ENCODE measurements at places on chromosomes 3 and 15. TPM values are rescaled to one million over a fixed set of nuclear protein-coding genes. Genes with fewer than 3 reads are reported as not detected.

ACKR2 gene
- 0.41 TPM for total RNA-seq

SERINC4 gene
- total RNA-seq = not detected

P2RY12 gene
- total RNA-seq = 0.18 TPM

SKOR1 gene
- total RNA-seq = 0.08 TPM

TERC gene
- total RNA-seq = 124 TPM

- DNase-seq = no peak
Measured at GRCh38 chr3:106819440-106819839, 557.8 kb upstream of the CCDC54 start.

GRCh38 chr3:96959474-96959873 lies 145.1 kb downstream of the EPHA6 start:
- no peak for DNase-seq

GRCh38 chr3:15923640-15924405 lies 126.0 kb upstream of the ANKRD28 start:
- DNase-seq = no peak

DNA sequence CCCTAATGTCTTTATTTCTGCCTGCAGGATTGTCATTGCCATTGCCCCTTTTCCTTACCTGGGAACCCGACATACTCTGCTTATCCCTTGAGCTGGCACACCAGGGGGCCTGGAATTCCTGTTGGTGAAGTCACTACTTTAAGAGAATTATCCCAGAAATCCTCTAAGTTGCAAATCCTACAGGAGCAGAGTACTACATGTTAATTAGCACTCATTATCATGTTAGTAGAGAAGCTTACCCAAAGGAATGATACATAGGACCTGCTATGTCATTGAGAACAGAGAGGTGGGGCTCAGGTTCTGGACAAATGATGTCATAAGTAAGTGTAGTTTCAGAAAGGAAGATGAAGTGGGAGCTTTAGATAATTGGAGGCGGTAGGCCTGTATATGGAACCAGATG lies 27.4 kb downstream of the SCG5 start:
- no peak for DNase-seq

- DNase-seq = no peak
Measured at GRCh38 chr15:21261965-21262850, 178.1 kb downstream of the POTEB3 start.

DNA sequence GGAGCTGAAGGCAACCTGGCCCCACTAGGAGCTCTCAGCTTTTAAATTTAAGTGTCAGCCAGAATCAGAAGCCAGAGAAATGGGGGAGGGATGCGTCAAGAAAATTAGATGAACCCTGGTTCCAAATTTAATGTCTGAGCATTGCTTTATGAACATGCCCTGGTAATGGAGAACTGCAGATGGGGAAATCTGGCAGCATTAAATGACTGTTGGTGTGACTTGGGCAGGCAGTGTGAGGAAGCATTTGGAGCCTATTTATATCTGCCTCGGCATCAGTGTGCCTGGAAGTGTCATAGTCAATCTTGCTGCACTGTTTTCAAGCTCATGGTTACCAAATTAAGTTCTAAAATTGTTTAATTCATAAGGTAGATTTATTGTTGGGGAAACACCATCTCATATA lies 29.0 kb downstream of the NME9 start:
- DNase-seq = no peak

DNA sequence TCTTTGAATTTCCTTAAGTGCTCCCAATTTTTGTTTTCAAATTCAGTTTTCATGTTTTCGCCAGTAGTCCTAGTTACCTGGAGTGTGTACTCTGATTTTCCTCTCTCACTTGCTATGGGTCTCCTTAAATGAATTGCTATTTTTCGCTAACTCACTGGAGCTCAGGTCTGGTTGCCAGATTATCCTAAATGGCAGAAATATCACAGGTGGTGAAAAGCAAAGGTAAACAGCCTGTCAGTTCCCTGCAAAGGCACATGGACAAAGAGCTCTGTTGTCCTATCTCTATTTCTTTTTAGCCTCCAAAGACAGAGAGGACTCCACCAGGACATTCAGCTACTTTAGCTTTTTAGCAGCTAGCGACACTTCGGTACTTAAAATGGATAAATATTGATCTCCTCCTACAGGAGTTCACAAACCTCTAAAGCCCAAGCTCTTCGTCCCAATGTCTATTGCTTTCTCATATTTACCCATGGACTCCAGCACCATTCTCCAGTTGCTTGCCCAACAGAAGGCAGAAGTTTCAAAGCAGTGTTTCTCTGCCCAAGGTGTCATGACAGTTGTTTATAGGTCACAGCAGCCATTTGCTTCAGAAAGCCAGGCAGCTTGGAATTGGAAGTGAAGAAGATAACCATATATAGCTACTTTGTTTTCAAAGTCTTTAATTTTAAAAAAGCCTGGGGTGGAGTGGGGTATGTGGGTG lies 12.3 kb downstream of the ZBTB20 start:
- DNase-seq = no peak

DNA sequence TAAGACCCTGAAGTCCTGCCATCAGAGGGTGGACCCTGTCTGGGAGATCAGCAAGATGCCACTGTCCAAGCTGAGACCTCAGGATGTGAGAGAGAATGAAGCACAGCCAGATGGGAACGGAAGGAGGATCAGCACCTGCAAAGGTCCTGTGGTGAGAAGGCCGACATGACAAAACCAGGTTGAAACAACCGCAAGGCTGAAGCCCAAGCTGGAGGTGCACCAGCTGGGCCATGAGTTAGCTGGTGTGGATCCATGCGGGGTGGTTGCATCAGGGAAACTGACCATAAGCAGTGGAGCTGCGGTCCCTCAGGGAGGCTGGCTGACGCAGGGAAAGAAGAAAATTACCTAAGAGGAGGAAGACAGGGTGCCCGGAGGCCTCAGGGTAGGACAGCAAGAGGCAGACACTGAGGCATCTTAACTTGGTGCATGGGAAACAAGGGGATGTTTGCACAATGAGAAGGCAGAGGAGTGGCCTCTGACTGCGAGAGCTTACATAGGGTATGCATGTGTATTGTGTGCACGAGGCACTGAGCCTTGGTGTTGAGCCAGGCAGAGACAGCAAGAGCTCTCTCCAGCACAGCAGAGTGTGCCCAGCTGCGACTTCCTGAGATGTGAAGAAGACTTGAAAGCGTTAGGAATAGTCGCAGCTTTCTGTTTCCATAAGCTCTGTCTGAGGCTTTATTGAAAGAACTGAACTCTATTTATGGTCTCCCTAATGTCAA lies 497.7 kb downstream of the OCA2 start:
- DNase-seq = no peak

GRCh38 chr3:120092474-120092873 lies 1.8 kb downstream of the GSK3B start:
- no peak for DNase-seq

GRCh38 chr15:64895285-64896065 lies 16.2 kb upstream of the ANKDD1A start:
- peak; percentile 58 for DNase-seq

DNA sequence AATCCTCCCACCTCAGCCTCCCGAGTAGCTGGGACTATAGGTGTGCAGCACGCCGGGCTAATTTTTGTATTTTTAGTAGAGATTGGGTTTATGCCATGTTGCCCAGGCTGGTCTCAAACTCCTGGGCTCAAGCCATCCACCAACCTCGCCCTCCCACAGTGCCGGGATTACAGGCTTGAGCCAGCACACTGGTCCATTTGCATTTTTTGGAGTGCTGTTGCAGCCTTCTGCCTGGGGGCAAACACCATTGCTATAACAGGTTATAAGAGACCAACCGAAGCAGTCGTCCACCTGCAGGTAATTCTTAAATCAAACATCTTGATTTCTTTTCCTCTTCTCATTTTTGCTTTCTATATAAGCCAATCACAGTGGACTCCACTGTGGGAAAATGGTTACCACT lies 27.7 kb downstream of the ACKR4 start:
- no peak for DNase-seq

DNA sequence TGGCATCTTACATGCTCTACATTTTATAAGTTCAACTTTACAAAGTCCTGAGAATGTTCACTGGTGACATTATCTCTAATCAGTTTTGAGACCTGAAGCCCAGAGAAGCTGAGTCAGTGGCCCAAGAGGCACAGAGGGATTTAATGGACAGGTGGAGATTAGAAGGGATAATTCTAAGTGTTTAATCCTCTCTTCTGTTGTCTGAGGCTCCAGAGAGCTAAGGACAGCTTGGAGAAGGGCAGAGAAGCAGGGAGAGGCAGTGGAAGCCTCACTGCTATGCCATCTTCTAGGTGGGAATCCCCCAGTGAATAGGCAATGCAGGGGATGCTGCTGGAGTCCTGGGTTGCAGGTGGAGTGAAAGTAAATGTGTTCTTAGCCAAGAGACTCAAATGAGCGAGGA lies 369.4 kb upstream of the SLCO3A1 start:
- no peak for DNase-seq

DNA sequence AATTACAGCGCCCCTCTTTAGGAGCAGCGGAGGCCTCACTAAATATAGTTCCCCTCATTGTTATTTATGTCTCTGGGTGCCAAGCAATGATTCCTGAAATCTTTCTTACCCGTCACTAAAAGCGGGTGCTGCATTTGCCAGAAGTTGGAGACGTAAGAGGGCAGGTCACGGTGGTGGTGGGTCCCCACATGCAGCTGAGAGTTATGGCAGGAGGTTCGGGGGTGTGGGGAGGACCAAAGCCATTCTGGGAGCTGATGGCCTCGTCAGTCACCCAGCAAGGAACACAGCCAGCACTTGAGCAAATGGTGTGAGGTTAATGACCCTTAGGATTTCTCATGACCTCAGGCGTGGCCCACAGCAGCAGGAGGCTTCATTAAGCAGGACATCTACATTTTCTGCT lies 129.2 kb downstream of the RAB11A start:
- DNase-seq = no peak

DNA sequence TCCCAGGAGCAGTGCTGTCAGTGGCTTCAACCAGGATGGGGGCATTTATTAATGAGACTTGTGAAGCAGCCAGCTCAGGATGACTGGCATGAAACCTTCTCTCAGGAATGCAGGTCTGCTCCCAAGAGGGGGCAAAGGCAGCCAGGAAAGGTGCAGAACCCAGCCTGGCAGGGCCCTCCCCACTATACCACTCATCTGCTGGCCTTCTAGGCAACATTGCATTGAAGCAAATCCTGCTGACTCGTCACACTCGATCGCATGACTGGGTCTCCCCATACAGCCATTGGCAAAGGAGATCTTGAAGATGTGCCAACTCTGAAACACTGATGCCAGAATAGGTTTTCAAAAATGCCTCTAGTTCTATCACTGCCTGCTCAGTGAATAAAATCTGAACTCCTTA lies 65.7 kb upstream of the CMTM7 start:
- DNase-seq = peak; percentile 24

- no peak for DNase-seq
Measured at GRCh38 chr3:49618412-49618811, 55.7 kb upstream of the APEH start.

All from fibroblast of the aortic adventitia (primary cell).